ENCODE measurements at places on chromosomes 5 and 9.

GRCh38 chr9:129863059-129863690 lies 27.9 kb downstream of the USP20 start:
- DNase-seq, result no peak

DNA sequence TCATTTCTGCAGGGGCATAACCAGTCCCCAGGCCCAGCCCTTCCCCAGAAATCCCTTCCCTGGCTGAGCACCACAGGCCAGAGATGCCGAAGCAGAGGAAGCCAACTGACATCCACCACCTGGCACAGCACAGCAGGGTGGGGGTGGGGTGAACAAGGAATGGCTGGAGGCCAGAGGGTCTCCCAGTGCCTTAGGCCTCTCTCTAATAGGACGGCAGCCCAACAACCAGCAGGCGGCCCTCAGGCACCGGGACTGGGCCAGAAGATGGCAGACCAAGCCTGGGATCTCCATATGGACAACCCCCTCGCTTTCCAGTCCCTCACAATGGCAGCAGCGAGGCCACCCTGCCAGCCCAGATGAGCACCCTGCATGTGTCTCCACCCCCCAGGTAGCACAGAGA lies 13.2 kb downstream of the PDLIM4 start:
- no peak for DNase-seq

- no peak for DNase-seq
Measured at GRCh38 chr5:158530115-158530514, 569.6 kb downstream of the EBF1 start.

DNA sequence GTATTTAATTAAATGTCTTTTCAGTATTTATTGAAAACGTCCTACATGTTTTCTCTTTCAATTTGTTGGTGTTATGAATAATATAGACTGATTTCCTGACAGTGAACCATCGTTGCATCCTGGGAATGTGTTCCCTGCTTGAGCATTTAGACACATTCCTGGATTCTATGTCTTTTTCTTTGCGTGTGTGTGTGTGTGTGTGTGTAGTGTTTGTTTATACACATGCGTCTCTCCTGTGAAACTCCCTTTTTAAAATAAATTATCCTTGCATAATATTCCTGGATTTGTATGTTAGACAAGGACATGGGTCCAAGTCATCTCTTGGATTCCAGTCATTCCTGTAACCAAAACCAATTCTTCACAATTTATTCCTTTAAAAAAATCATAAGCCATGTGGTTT lies 153.4 kb downstream of the HSPA4 start:
- no peak for DNase-seq

DNA sequence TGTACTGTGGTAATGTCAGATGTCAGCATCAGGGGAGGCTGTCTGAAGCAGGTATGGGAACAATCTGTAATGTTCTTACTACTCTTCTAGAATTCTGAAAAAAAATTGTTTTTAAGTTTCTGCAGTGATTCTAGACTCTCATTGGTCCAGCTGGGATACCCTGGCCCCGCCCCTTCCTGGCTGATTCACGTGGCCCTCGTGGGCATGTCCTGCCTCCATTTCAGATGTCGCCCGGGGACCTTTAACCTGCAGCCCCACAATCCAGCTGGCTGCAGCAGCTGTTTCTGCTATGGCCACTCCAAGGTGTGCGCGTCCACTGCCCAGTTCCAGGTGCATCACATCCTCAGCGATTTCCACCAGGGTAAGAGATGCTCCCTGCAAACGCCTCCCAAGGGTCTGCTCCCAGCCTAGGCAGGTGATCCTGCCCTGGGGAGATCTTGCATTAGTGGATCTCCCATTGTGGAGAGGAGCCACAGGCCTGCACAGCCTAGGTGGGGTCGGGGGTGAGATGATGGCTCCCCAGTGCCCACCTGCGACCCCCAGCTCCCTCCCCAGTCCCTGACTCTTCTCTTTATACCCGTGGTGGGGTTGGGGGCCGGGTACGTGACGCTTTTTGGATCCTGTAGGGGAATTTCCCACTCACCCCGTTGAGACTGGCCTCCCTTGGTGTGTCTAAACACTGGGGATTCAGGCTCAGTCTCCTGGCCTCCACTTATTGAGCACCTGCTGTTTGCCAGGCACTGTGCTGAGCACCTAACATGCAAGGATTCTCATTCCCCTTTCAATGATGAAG lies 36.5 kb downstream of the LAMC3 start:
- no peak for DNase-seq

GRCh38 chr5:141874262-141874964 lies 3.8 kb downstream of the PCDH1 start:
- DNase-seq, result no peak

GRCh38 chr9:120922404-120923195 lies 4.0 kb downstream of the TRAF1 start:
- no peak for DNase-seq

GRCh38 chr9:96361668-96362067 lies 21.8 kb downstream of the SLC35D2 start:
- no peak for DNase-seq

DNA sequence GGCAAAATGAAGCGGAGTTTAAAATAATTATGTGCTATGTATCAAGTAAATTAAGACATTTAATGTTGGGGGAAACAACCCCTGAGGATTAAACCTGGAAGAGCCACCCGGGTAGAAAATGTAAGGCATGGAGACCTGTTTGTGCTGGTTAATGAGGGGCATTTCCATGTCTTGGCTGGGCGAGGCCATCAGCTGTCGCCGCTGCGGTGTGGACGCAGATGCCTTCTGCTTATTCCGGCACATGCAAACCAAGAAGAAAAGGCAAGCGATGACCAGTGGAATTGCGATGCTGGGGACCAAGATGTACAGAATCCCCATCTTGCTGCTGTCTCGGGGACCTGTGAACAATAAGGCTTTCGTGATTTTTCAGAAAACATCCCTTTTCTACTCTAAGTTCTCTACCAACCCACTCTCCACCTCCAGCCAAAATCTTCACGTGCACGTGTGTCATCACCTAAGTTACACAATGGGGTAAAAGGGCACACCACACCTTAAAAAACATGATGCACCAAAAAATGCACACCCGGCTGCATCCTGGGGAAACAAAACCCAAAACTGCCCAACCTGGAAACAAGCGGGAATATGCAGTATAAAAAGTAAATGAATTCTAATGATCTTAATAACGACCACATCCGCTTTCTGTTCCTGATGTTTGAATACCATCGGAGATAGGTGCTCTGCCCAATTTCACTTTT lies 223.5 kb downstream of the ROR2 start:
- no peak for DNase-seq

DNA sequence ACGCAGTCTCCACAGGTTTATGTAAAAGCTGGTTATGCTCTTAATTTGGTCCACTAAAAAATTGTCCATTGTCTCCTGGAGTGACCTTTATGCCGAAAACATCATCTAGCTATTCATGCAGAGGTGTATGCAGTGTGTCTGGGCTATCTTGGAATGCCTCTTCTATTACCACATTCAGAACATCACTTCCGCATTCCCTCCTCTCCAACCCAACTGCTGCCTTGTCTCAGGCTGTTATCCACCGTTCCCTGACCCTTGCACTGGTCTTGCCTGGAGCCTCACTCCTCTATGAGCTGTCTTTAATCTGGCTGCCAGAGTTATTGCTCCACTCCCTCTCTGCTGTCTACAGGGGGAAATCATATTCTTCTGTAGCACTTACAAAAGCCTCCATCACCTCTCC lies 214.1 kb upstream of the ANKRD55 start:
- no peak for DNase-seq

GRCh38 chr9:137777761-137778160 lies 99.8 kb upstream of the CACNA1B start:
- DNase-seq, result no peak

- no peak for DNase-seq
Measured at GRCh38 chr9:111662576-111663300, 1.3 kb downstream of the GNG10 start.

DNA sequence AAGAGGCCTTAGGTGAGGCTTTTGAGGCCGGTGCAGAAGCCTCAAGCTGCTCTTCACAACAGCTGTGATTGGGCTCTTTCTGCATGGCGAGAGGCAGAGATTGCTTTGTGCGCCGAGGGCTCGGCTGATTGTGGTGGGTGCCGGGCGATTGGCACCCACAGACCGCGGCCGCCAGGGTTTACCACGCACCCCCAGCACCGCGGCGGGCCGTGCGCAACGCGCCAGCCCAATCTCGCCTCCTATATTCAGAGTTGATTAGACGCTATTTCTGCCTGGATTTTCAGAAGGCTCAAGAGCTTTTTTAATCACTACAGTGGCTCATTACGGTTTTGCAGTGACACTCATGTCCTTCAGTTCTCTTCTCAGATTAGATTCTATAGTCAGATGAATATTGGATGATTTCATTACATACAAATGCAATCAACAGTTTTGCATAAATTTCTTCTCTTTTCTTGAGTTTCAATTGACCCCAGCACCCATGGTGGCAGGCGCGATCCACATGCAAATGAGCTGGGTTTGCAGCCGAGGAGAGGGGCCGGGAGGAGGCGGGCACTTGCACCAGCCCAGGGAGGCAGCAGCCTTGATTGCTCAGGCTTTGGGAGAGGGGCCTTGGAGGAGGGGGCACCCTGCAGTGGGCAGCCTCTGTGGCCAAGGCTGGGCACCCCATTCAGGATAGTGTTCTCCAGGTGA lies 33.8 kb upstream of the PTGS1 start:
- no peak for DNase-seq

- DNase-seq, result no peak
Measured at GRCh38 chr5:74310997-74311930, 329.3 kb downstream of the ENC1 start.

DNA sequence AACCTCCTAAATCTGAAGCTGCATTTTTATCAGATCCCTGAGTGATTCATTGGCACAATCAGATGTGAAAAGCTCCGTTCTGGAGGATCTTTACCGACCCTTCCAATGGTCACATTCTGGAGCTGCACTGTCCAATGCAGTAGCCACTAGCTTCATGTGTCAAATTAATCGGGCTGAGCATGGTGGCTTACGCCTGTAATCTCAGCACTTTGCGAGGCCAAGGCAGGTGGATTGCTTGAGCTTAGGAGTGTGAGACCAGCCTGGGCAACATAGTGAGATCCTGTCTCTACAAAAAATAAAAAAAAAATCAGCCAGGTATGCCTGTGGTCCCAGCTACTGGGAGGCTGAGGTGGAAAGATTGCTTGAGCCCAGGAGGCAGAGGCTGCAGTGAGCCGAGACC lies 3.7 kb downstream of the IL17B start:
- no peak for DNase-seq

GRCh38 chr9:121884057-121884541 lies 209.0 kb downstream of the TTLL11 start:
- DNase-seq, result no peak

DNA sequence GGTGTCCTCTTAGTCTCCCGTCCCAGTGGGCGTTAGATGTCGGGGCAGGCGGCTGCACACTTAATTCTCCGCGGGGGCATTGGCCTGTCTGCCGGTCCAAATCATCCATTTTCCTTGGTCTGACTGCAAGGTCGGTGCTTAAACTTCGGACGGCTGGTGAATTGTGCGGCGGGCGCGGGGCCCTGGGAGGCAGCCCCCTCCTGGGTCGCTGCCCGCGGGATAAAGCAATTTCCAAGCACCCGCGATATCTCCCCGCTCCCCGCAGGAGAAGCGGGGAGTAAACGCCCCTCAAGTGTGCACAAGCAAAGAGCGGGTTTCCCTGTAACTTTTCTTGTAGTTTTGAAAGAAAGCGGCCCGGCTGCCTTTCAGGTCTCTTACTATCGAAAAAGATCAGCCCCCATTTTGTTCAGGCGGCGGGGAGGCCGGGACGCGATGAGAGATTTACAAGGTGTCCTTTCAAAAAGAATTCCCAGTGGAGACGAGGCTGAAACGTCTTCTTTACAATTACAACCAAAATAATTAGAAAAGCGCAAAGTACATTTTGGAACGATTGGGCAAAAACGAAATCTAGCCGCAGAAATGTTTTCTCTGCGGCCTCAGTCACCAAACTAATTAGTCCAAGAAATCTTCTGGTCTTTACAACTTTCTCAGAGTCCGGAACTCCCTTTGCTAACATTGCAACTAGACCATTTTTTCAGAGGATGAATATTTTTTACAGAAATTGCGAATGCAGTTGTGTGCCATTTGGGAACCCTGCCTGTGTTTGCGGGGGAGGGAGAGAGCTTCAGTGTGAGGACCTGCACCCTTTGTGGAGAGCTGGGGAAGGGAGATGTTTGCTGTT lies 1.8 kb downstream of the IRX1 start:
- DNase-seq, result no peak

GRCh38 chr9:3900673-3901318 lies 375.0 kb upstream of the RFX3 start:
- DNase-seq, result no peak

DNA sequence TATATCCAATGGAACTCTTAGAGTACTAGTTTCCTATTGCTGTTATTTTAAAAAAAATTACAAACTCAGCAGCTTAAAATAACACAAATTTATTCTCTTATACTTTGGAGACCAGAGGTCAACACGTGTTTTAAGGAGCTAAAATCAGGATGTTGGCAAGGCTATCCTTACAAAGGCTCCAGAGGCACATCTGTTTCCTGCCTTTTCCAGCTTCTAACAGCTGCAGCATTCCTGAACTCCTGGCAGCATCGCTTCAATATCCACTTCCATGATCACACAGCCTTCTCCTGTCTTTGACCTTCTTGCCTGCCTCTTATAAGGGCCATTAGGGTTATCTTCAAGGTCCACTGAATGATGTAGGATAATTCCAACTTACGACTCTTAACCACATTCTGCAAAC lies 92.2 kb upstream of the CCNG1 start:
- no peak for DNase-seq

- DNase-seq, result no peak
Measured at GRCh38 chr5:171595801-171596231, 176.4 kb downstream of the FGF18 start.

DNA sequence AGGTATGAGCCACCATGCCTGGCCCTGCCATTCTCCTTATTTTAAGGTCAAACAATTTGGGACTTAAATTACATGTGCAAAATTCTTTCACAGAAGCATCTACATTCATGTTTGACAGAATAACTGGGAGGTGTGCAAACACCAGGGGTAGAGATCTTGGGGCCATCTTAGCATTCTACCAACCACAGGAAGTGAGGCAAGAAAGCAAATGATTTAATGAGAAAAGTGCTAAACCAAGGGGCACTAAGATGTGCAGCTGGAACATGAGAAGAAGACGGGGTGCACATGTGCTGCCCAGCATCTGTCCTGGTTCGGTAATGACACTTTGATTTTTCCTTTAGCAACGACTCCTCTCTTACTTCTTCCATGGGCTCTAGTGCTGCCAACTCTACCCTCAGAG lies 1.2 kb upstream of the F12 start:
- DNase-seq, result no peak

- DNase-seq, result no peak
Measured at GRCh38 chr5:15550502-15551112, 50.6 kb downstream of the FBXL7 start.

DNA sequence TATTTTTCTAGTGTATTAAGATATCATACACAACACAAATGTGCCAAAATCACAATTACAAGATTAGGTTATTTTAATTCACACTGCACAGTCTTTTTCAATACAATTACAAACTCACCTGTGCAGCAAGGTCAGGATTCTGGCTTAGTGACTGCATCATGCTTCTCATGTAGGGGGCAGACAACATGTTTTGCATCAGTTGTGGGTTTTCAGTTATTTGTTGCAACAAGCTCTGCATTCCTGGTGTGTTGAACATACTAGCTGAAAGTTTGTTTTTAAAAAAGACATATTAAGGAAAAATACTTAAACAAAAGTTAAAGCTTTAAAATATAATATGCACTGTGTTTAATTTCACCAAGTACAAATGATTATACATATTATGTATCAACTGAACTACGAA lies 38.7 kb downstream of the UBQLN1 start:
- no peak for DNase-seq

- no peak for DNase-seq
Measured at GRCh38 chr5:177367323-177367848, 9.7 kb downstream of the RGS14 start.
